ENCODE measurements at places on chromosomes 2 and 18.

DNA sequence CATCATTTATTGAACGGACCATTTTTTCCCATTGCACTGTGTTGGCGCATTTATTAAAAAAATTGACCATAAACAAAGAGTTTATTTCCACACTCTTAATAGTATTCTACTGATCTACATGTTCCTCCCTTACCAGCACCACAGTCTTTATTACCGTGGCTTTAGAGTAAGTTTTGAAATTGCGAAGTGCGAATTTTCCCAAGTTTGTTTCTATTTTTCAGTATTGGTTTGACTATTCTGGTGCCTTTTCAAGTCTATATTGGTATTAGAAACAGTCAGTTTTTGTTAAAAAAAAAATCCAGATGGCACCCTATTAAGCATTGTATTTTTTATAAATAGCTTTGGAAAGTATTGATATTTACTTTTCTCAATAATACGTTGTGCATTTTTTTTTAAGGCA lies 795.1 kb upstream of the HS6ST1 start:
- DNase-seq: no peak

GRCh38 chr2:198700319-198700718 lies 757.4 kb downstream of the SATB2 start:
- no peak for DNase-seq

GRCh38 chr2:209305746-209306196 lies 118.1 kb upstream of the MAP2 start:
- no peak for DNase-seq

DNA sequence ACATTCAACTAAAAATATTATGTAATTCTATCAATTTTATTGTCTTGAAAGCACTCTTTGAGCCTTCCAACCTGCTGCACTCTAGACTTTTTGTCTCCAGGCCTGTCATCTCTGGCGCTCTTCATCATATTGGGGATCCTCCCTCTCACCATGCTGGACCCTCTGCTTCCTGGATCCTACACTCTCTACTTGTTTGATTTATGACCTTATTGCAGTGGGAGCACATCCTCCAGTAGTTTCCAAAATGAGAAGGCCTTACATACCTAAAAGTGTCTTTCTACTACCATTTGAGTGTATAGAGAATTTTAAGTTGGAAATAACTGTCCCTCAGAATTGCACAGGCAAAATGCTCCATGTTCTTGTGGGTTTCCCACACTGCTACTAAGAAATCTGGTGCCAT lies 25.2 kb downstream of the PNO1 start:
- no peak for DNase-seq

DNA sequence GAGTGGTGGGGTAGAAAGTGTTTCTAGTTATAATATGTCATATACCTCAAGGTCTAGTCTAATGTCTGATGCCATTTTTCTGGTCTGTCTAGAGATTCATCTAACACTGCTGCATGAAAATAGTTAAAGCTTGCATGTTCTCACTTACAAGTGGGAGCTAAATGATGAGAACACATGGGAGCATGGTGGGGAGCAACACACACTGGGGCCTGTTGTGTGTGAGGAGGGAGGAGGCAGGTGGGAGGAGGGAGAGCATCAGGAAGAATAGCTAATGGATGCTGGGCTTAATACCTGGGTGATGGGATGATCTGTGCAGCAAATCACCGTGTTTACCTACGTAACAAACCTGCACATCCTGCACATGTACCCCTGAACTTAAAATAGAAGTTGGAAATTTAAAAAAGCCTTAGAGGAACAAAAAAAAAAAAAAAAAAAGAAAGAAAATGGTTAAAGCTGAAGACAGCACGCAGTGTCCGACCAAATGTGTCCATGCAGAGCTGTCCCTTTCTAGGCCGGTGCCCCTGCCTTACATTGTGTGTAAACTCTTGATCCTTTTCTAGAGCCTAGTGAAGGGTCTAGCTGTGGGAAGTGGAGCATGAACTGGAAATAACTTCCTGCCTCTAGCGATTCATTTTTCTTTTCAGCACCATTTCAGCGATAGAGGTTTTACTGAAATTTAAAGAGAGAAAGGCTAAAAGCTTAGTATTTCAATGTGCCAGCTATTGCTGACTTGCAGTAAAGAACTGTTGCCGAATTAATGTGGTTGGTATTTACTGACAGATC lies 94.0 kb downstream of the FMNL2 start:
- DNase-seq: no peak

GRCh38 chr18:63444580-63444979 lies 22.3 kb upstream of the VPS4B start:
- peak; percentile 95 for DNase-seq

Data from HL-60 (cell line).